ENCODE measurements at places on chromosomes 11 and 22. TPM values are rescaled to one million over a fixed set of nuclear protein-coding genes. Genes with fewer than 3 reads are reported as not detected.

Gene OSBP2
- total RNA-seq, result 28.8 TPM

GRCh38 chr11:87097582-87097981, 59.8 kb downstream of the TMEM135 start:
- peaks cover 32% of the 10 kb centered on the region for H3K36me3 ChIP-seq
- DNase-seq, result peak; percentile 64
- H3K4me1 ChIP-seq, result peaks cover 9% of the 10 kb centered on the region
- no peak overlapping the region for H3K4me3 ChIP-seq

DNA sequence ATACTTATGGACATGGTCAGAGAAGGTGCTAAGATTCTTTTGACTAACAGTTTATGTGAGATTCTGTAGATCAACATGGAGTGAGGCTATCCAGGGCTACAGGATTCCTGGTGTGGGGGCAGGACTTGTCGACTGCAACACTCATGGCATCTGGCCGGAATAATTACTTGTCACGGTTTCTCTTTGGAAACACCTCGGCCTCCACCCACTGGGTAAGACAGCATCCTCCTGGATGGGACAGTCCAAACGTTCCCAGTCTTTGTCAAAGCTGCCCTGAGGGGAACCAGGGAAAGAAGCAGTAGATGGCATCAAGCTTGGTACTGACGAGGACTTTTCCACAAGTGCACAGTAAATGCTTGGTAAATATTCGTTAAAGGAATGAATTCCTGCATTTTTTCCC, 762.8 kb downstream of the BRD1 start:
- no peaks in the 10 kb centered on the region for H3K4me1 ChIP-seq
- H3K27me3 ChIP-seq, result peaks cover 18% of the 10 kb centered on the region
- DNase-seq, result no peak
- no peaks in the 10 kb centered on the region for H3K36me3 ChIP-seq
- no peak overlapping the region for H3K4me3 ChIP-seq

DNA sequence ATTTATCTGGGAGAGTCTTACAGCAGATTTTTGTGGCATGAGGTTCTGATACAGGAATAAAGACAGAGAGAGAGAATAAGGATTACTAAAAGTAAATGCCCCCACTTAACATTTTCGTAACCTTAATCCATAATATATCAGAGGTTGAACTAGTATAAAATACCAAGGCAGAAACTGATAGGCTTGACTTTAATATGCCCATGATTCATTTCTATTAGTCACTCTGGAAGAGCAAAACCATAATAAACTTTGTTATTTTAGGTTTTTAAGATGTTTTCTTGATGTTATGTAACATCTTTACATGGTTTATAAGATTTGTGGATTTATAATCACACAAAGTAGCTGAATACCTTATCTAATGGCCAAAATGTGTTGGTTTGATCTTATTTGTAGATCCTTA, 19.1 kb downstream of the GUCY1A2 start:
- no peaks in the 10 kb centered on the region for H3K27me3 ChIP-seq
- no peak overlapping the region for H3K27ac ChIP-seq
- H3K36me3 ChIP-seq, result no peaks in the 10 kb centered on the region
- H3K4me3 ChIP-seq, result no peak overlapping the region
- no peak for DNase-seq

DNA sequence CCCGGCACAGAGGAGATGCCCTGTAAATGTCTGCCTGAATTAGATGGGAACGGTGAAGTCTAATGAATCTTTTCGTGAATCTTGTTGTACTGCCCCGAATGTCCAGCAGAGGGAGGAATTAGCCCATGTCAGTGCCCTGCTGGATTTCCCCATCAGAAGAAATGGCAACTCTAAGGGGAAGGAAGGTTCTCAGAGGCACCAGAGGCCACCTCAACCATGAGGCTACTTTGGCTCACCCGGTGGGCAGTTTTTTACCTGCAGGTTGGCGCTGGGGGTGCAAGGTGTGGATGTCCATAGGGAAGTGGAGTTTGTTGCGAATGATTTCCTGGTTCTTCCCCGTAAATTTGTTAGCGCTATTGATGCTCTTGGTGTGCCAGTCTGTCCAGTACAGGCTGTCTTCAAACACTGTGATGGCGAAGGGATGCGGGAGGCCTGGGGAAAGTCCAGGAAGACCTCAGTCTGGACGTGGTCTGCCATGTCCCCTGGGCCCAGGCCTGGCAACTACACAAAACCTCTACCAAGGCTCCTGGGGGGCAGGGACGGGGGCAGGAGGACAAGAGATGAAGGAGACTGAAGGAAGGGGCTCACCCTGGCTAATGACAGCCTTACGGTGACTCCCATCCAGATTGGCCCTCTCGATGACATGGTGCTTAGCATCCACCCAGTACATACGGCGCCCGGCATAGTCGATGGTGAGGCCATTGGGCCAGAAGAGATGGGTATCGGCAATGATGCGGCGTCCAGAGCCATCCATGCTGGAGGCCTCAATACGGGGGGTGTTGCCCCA, 28.5 kb downstream of the LRP4 start:
- H3K4me3 ChIP-seq, result no peak overlapping the region
- DNase-seq, result peak; percentile 69
- H3K27me3 ChIP-seq, result peaks cover 18% of the 10 kb centered on the region
- peaks cover 11% of the 10 kb centered on the region for H3K4me1 ChIP-seq

GRCh38 chr11:129705341-129705740, 110.3 kb upstream of the TMEM45B start:
- no peak overlapping the region for H3K4me3 ChIP-seq
- H3K27me3 ChIP-seq, result peaks cover 41% of the 10 kb centered on the region
- H3K36me3 ChIP-seq, result no peaks in the 10 kb centered on the region

- no peaks in the 10 kb centered on the region for H3K4me1 ChIP-seq
- no peaks in the 10 kb centered on the region for H3K36me3 ChIP-seq
- DNase-seq, result no peak
- no peak overlapping the region for H3K27ac ChIP-seq
- no peak overlapping the region for H3K4me3 ChIP-seq
Observed at GRCh38 chr11:27757953-27758352, 57.7 kb upstream of the BDNF start.

All from K562 (cell line).